ENCODE measurements at places on chromosomes 6 and 20.

GRCh38 chr20:12660918-12661317 lies 347.9 kb upstream of the SPTLC3 start:
- no peak for DNase-seq

DNA sequence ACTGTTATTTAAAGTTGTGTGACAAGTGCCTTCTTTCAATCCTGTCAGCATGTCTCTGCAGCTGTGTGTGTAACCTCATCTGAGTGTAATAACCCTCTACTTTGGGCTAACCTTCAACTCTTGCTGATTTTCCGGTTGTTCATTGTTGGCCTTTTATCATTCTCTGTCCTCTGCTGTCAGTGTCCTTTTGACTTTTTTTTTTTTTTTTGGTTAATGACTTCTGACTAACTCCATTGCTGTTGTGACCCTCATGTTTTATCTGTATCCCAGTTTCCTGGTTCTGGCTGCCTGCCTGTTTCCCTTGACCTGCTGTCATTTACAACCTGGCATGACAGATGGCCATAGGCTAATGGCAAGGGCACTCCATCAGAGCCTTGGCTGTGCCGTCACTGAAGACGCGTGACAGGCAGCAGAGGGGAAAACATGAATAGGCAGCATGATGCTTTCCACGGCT lies 145.7 kb upstream of the MAN1A1 start:
- DNase-seq = no peak

DNA sequence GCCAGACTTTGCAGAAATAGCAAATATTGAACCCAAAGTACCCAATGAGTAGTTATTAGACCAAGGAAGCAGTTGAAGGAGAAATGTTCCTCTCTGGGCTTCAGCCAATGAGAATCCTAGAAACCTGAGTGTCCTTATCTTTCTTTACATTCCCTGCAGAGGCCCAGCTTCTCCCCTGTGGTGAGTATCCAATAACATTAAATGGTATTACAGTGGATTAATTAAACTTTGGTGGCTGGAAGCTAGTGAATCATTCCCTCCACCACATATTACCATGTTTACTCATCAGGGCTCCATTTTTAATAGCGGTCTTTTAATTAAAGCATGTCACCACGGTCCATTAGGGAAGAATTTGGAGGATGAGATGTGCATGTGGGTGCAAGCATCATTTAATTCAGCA lies 74.0 kb downstream of the UNC5CL start:
- no peak for DNase-seq

- no peak for DNase-seq
These were observed 18.5 kb downstream of the BTBD3 start for GRCh38 chr20:11936157-11936556.

DNA sequence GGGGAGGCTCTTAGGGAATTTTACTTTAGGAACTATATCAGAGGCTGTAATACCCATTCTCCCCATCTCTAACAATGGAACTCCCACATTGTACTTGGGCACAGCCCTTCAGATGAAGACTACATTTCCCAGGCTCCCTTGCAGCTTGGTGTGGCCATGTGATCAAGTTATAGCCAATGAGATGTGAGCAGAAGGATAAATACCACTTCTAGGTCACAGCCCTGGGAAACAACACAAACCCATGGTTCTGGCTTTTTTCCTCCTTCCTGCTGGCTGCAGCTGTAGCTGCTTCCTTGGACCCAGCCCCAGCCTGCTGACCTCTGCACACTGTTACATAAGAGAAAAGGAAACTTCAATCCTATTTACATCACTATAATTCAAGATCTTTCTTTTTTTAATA lies 445.9 kb upstream of the JARID2 start:
- DNase-seq = peak; percentile 43

DNA sequence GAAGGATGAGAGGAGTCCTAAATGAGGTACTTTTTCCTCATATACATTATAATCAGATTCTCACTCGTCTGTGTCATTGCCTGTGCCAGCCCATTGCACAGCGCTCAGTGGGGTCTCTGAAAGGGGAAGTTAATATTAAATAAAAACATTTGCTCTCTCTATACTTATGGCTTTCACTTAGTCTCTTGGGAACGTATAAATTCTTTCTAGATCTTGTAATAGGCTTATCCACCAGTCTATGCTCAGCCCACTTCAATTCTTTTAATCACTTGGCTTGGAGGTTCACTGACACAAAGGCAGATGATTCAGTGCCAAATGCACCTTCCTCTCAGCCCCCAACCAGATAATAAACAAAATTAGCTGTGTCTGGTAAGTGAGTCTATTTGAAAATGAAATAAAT lies 164.3 kb upstream of the OGFRL1 start:
- DNase-seq = no peak
